Fibroblast of skin of right quadriceps (primary cell): ENCODE measurements at places on chromosomes 1 and 21.

DNA sequence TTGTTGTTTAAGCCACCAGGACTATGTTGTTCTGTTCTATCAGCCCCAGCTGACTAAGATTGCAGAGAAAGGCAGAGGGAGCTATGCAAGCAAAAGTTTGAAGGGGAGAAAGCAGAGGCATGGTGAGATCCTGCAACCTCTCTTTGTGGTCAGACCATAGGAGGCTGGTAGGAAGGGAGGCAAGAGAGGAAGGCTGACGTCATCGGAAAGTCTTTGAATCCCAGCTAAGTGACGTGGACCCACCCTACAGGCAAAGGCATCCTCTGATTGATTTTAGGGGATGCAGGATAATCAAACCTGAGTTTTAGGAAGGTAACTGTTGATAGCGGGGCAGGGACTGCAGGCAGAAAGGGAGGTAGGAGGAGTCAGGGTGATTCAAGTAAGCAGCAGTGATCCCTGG is 23.3 kb upstream of the TNNI1 start:
- peak; percentile 52 for DNase-seq

DNA sequence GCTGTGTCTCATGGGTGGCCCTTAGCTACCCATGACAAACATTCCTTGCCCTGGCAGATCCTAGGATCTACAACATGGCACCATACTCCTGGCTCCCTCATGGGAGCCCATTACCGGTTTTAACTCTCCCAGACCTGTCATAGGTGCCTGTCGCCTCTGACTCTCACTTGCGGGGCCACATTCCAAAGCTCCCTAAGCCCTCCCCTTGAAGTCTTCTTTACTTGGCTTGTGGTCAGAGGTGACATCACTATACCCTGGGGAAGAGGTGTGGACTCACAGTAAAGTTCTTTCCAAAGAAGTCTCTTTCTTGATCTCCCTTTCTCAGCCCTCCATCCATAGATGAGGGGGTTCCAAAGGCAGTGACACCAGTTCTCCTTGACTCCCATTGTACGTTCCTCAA is 5.4 kb upstream of the SLAMF9 start:
- peak; percentile 32 for DNase-seq

DNA sequence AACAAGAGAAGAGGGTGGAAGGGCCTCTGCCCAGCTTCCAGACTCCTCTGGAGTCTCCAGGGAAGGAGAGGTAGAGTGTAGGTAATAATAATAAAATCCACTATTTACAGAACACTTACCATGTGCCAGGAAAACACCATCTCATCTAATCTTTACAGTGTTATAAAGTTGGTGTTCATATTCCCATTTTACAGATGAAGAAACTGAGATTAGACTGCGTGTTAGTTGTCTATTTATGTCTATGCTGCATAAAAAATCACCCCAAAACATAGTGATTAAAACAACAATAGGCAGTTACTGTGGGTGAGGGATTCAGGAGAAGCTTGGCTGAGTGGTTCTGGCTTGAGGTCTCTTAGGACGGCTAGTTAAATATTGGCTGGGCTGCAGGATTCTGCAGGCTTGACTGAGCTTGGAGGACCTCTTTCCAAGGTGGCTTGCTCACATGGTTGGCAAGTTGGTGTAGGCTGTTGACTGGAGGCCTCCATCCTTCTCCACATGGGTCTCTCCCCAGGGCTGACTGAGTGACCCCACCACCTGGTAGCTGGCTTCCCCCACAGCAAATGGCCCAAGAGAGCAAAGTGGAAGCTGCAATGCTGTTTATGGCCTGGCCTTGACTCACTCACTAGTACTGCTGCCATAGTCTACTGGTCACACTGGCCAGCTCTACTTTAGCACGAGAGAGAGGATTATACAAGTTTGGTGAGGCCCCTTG is 6.5 kb upstream of the ALX3 start:
- DNase-seq: no peak

DNA sequence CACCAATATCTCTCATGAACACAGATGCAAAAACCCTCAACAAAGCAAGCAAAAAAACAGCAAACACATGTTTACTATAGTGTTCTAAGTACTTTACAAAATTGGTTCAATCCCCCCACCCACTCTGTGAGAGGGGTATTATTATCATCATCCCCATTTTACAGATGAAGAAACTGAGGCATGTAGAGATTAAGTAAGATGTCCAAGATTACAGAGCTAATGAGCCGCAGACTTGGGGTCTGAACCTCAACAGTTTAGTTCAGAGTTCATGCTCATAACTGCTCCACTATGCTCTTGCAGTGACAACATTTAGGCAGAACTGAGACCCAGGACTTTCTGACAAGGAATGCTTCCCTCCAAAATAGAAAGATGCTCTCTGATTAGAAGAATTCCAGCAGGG is 21.9 kb downstream of the CLSTN1 start:
- DNase-seq: no peak

- no peak for DNase-seq
Measured at GRCh38 chr1:245481261-245481660, 326.5 kb downstream of the KIF26B start.

DNA sequence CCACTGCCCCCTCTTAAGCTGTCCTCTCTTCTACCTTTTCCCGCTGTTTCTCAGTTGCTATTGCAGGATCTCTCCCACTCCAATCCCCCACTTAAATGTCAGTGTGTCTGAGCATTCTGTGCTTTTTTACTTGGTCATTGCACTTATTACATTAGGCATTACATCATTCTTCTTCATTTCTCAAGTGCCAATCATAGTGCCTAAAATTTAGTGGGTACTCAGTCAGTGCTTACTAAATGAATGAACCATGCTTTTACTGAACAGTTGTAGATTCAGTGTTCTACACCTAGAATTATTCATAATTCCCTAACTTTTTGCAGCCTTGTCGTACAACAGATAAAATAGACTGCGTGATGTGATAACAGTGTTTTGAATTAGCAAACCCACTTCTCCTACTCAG is 19.4 kb downstream of the ARMH1 start:
- no peak for DNase-seq

DNA sequence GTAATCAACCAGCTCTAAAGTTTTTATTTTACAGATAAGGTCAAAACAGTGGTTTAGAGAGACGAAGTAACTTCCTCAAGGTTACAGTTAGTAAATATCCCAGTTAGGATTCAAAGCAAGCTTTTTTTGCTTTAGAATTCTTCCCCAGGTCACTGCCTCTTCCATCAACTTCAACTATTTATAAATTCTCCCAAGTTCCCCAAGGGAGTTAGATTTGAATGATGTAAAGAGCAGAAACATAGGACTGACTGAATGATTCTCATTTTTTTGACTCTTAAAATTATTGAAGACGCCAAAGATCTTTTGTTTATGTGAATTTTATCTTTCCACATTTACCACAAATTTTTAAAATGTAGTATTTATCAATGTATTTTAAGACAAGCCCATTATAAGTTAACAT is 4.1 kb downstream of the POGZ start:
- DNase-seq: peak; percentile 48

DNA sequence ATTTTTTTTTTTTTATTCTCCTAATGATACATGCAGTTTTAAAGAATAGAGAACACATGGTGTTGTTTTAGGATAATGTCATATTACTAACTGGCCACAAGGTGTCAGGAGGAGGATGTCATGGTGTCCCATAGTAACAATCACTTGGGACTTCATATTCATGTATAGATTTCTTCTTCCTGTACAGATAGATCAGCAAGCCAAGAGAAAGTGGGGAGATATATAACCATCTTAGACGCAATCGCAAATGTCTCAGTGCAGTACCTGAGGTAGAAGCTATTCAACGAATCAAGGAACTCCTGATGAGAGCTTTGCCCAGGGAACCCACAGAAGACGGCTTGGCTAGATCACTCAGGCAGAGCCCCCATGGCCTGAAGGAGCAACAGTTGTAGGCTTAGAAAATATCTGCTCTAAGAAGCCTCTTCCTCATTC is 12.3 kb downstream of the OR2T11 start:
- no peak for DNase-seq

DNA sequence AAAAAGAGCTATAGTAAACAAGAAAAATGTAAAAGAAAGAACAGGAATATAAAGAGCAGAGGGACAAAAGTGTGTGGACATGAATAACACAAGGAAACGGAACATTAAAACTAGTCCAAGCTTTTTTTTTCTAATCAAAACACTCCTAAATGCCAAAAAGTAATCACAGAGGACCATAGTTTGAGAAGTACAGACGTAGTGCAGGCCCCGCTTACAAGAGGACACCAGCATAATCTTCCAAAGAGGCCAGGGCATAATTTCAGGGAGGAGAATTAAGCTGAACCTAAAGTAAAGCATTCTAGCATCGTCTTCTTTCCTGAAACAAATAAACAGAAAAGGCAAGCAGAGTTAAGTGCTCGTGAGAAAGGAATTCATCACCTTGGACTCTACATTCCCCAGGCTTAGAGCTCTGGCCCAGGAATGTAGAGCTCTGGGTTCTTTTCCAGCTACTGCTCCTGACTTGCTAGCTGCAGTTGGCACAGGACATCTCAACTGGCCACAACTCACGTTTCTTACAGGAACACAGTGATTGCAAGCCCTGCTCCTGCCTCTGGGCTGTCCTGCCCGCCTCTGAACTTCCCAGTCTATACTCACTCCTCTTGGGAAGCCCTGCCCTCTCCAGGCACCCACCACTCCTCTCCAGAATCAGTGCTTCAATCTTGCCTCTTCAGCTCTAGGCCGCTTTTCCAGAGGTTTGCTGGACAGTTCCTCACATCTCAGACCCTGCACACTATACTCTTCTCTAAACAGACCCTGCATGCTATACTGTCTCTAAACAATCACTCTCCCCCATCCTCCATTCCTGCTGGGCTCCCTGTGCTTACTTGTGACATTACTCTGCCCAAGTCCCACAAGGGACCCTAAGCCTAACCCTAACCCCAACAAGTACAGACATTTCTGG is 9.8 kb downstream of the RGS8 start:
- DNase-seq: peak; percentile 57

DNA sequence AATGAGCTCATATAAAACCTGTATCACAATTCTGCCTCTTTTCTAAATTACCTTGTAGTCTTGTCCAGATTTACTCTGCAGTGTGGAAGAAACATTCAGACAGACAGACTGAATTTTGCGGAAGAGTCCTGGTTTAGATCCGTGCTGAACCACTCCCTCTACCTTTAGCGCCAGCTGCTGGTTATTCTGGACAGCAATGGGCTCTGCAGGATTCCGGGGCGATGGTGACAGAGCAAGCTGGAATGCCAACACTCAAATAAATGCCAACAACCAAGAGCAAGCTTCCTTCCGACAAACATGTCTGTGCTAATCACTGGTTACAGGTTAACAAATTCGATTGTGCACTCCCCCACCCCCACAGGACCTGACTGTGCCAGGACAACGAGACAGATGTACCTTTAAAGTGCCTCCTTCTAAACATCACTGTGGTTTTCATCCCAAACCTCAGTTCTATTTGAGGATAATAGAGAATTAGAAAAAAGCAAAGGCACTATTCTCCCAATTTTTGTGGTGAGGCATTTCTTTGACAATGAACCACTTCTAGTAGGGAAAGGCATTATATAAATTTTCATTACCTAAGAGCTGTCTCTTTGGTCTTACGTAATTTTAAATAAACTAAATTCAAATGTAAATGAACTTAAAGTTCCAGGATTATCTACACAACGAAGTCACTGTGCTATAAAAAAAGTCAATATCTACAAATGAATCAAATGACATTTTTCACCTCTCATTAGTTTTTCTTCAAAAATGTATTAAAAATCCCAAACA is 90.4 kb downstream of the INTS7 start:
- peak; percentile 19 for DNase-seq

GRCh38 chr21:38413958-38414548 is 84.2 kb downstream of the ERG start:
- DNase-seq: peak; percentile 18

DNA sequence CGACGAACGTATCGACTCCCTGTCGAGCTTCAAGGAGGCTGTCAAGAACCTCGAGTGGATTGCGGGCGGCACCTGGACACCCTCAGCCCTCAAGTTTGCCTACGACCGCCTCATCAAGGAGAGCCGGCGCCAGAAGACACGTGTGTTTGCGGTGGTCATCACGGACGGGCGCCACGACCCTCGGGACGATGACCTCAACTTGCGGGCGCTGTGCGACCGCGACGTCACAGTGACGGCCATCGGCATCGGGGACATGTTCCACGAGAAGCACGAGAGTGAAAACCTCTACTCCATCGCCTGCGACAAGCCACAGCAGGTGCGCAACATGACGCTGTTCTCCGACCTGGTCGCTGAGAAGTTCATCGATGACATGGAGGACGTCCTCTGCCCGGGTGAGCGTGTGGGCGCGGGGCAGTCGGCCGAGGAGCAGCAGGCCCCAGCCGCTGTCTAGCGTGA is 28.0 kb downstream of the COL6A2 start:
- DNase-seq: no peak

DNA sequence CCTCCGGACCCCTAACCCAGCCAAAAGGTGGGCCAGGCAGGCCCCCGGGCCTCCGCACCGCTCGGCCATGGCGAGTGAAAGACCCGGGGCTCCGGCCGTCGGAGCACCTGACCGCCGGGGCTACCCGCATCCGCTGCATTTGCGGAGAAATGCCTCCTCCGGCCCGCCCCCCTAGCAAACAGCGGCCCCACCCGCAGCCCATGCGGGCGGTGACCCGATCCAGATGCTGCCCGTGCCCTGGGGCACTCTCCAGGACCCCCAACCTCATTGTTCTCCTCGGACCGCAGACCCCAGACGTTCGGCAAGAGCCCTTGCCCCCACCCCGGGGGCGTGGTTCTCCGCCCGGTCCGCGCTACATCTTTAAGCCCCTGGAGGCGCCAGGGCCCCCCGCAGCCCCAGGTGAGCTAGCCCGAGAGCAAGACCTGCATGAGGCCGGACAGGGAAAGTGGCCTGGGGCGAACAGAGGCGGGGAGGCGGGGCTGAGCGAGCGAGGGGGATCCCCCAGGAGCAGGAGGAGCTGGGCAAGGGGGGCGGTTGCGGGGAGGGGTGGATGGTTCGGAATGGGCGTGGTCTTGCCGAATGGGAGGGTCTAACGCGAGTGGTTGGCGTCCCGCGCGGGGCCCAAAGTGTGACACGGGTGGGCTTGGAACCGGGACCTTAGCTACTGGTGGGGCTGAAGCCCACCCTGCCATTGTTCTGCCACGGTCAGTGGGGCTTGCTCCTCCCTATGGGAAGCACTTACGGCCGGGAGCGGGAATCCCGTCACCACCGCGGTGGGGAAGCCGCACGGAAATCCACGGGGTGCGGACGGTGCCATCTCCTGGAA is 6.3 kb upstream of the CRYBG2 start:
- DNase-seq: no peak

DNA sequence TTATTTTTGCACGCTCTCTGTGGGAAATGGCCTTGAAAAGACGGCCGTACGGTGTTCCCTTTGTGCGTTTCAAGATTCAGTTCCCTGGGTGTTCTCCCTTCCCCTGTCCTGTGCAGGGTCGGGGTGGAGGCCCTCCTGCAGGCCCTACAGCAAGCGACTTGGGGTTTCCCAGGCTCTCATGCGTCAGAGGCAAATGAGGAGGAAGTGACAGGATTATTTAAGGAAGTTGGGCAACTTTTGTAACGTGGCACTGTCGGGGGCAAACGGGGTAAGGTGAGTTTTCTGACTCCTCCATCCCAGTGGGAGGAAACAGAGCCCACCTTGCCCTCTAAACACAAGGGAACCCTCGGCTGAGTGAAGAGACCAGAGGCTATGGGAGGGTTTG is 16.1 kb upstream of the AJAP1 start:
- DNase-seq: no peak
